ENCODE measurements at places on chromosomes 7 and 10.

- no peak for DNase-seq
These were observed 80.1 kb upstream of the RPA3 start for GRCh38 chr7:7798510-7798909.

GRCh38 chr7:20447021-20447650 is 116.4 kb downstream of the ITGB8 start:
- no peak for DNase-seq

DNA sequence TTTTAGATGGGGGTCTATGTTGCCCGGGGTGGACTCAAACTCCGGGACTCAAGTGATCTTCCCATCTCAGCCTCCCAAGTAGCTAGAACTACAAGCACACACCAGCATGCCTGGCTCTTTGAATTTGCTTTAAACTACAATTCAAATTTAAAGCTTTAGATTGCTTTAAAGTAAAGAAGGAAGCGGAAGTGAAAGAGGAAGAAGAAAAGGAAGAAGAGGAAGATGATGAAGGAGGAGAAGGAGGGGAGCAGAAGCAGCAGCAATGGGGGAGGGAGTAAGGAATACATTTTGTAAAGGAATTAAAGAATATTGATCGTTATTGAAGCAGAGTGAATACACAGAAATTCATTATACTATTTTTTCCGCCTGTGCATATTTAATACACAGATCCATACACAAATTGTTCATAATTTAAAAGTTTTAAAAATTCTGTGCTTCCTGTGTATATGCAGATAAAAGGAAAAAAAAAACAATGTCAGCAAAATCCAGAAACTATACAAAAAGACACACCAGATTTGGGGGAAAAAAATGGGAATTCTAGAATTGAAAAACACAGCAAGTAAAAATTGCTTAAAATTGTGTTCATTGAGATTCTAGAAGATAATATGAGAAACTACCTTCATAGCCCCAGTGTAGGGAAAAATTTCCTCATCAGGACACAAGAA is 60.8 kb upstream of the KCNMA1 start:
- no peak for DNase-seq

- no peak for DNase-seq
These were observed 29.1 kb downstream of the CBLL1 start for GRCh38 chr7:107773027-107773426.

GRCh38 chr7:8063706-8064297 is 95.2 kb downstream of the GLCCI1 start:
- no peak for DNase-seq

DNA sequence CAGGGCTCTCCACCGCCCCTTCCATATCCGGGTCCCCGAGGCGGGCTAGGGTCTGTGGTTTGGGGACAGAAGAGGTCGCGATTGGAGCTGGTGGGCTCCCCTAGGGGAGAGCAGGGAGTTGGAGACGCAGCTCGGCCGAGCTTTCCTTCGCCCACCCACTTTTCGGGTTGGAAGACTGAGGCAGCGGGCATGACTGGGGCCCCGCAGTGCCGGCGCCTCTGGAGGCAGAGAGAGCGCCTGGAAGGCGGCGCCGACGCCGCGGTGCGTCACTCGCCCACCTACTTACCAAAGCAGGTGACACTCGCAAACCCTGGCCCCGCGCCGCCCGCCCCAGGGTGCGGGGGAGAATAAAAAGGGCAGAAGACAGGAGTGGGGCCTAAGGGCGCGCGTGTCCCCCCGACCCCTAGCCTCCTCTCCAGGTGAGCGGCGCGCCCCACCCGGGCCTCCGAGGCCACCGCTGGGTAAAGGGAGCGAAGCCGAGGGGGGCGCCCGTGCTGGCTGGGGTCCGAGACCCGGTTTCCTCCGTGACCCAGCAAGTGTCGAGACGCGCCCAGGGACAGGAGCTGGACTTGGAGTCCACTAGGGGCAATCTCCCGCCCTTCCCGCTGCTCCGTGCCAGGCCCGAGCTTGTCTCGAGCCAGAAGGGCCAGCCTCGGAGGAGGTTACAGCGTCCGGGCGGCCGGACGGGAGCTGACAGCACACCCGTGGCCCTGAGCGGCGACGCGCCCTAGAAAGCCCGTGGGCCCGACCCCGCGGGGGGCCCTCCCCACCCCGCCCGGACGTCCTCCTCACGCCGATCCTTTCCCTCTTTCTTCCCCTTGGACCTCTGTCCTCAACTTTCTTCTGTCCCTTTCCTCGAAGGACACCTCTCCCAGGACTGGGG is 34.4 kb upstream of the GRID1 start:
- DNase-seq = peak; percentile 46

GRCh38 chr10:118873091-118873737 is 118.4 kb upstream of the CACUL1 start:
- DNase-seq = no peak

GRCh38 chr10:110218632-110219031 is 11.2 kb downstream of the MXI1 start:
- no peak for DNase-seq

- no peak for DNase-seq
These were observed 132.1 kb downstream of the EGFR start for GRCh38 chr7:55150709-55151451.

- DNase-seq = no peak
These were observed 577 bp downstream of the LRRC18 start for GRCh38 chr10:48938990-48939536.

DNA sequence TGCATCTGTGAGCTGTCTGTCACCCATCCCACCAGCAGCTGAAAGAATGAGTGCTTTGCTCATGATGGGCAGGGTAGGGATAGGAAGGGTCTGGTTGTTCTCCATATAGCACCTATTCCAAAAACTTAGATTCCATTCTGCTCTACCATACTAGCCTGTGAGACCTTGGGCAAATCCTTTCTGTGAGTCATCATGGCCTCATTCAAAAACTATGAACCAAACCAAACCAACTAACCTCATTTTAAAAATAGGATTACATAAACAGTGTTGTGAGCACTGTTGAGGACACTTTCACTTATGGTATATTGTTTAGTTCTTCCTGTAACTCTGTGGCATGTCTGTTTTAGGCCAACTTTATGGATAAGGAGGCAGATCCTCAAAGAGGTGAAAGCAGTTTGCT is 30.9 kb upstream of the STEAP4 start:
- no peak for DNase-seq

DNA sequence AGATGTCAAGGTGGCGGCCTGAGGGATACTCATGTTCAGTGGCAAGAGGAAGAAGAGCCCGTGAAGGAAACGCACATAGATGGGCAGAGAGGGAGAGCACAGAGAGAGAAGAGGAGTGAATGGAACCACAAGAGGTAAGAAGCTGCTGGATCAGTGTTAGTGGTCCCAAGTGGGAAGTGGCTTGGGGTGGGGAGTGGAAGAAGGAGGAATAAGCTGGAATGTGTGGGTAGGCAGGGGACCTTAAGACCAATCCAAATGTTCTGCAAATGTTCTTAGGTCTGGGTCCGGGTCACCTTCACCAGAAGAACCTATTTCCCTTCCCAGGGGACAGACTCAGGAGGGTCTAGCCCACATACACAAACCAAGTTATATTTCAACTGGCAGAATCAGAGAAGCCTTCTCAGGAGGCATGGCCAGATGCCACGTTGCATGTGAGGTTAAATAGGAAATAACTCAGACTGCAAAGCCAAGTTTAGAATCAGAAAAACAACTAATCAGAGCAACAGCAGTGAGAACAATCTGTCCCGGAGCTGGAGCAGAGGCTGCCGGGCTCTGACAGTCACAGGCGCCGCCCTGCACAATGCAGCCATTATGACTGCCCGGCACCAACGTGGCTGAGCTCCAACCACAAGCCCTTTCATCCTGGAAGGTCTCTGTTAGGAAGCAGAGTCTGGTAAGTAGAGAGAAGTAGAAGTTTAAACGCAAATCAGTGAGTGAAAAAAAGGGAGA is 78.6 kb upstream of the ARMC3 start:
- DNase-seq = no peak

DNA sequence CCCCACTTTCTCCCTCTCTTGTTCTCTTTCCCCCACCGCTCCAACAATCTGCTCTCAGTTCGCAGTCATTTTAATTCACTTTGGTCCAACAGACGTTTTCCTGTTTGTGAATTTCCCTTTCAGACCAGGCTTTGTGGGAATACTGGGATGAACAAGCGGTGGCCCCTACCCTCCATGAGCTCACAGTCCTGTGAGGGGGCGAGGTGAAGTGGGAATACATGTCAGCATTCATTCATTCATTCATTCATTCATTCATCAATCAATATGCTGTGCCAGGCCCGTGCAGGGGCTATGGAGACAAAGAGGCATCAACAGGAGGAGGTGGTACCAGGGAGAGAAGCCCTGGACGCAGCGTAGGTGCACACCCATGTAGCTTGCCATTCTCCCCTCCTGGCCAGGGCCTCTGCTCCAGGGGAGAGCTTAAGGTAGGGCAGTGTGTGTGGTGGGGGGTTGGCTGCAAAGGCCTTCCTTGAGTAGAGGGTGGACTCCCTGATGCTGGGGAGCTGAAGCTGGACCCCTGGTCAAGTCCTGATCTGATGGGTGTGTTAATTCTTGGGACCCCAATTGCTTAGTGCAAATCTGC is 16.1 kb downstream of the PRF1 start:
- no peak for DNase-seq

DNA sequence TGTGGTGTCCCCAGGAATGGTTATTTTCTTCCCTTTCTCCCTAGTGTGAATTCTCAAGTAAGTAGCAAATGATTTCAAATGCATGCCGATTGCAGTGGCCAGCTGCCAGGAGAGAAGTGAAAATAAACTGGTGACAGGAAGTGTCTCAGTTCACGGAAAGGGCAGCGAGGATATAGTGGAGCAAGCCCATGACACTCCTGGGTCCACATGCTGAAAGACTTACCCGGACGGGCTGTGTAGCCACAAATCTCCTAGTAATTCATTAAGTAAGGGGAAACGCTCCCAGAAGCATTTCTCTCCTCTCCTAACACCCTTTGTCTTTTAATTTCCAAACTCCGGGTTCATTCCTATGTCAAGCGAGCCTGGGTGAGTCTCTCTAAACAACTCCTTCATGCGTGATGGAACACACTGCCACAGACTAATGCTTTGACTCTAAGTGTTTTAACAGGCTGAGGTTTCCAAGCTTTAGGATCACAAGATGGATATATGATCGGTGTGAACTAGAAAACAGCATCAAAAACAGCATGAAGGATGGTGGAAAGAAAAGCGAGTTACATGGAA is 125.6 kb downstream of the CYP26A1 start:
- no peak for DNase-seq

- peak; percentile 47 for DNase-seq
These were observed 1.7 kb downstream of the IGF2BP3 start for GRCh38 chr7:23468526-23469149.

DNA sequence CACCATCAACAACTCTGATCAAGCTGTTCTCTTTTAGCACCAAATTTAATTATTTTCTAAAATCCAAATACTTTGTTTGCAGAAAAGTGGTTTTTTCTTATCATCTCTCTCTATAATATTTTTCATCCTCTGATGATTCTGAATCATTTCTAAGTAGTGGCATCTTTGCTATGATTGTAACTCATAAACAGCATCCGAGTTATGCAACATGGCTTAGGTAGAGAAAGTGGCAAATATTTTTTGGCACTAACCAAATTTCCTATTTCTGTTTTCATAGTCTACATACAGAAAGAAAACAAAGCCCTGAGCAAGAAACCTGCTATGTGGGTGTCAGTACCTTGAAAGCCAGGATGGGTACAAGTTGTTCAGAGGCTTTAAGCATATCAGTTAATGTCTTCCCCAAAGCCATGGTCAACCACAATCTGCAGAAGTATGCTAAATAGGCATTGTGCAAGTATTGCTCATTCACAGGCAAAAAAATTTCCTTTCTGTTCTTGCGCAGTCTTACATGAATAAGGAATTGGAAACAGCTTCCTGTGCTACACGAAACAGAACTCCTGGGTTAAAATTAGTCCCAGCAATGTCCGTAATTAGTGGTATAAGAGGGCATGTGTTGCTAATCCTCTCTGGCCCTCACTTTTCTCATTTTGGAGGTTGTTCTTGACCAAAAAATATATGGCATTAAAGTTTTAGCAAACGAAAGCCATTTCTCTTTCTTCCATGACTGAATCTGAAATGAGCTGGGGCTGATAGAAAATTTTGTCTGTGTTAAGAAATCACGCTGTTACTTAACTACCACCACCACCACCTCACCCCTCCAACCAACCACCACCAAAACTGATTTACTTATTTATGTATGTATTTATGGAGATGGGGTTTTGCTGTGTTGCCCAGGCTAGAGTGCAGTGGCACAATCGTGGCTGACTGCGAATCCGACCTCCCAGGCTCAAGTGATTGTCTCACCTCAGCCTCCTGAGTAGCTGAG is 325.6 kb upstream of the MAGI2 start:
- DNase-seq = no peak

- DNase-seq = peak; percentile 13
These were observed 228.6 kb downstream of the ELFN1 start for GRCh38 chr7:1898628-1899185.

DNA sequence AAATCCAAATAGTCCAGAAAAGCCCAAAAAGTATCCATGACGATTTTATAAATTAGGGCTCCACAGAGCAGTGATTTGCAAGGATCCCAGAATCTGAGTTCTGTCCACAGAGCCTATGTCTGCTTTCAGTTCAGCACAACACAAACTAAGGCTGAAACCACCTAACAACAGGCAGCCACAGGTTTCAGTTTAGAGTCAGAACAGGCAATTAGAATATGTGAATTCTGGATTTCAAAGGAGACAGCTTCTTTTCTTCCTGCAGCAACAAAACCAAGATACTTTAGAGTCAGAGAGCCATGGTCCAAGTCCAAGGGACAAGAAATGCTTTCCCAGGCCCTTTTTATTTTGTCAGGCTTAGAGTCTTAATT is 23.6 kb downstream of the IFIT3 start:
- no peak for DNase-seq

DNA sequence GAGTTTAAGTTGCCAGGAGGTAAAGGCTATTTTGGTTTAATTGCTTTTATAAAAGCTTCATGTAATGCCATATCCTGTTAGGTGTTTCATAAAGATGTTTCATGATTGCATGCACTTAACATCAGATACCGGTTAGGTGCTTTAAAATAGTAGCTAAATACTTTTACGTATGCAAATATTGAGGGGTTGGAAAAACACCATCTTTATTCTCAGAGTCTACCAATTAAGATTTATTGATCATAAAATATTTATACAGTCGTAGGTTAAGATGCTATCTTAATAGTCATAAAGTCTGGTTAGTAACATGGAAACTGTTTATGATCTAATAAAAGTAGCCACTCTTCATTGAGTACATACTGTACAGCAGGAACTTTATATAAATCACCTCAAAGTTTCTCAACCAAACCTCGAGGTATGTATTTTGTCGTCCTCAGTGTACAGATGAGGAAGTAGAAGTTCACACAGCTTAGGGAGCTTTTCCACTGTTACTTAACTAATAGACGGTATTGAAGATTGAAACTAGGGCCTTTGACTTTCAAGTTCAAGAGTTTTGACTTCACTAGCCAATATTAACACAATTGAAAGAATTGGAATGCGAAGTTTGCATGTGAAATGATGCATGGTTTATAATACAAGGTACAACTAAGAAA is 897.1 kb downstream of the GATA3 start:
- DNase-seq = no peak

DNA sequence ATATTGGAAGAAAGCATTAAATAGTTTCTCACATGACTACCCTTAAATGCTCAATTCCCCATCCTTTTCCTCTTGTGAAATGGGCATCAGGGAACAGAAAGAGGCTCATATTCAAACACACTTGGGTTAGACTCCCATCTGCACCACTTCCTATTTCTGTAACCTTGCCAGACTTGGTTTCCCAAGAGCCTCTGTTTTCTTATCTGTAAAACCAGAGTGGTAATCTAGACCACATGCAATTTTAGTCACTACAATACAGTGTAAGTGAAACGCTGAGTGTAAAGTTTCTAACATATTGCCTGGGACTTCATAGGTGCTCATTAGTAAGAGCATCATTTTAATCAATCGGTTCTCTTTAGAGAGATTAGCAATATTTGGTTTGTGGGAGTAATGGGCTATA is 136.3 kb downstream of the SORCS1 start:
- DNase-seq = no peak
